ENCODE measurements at places on chromosomes 16 and 17.

DNA sequence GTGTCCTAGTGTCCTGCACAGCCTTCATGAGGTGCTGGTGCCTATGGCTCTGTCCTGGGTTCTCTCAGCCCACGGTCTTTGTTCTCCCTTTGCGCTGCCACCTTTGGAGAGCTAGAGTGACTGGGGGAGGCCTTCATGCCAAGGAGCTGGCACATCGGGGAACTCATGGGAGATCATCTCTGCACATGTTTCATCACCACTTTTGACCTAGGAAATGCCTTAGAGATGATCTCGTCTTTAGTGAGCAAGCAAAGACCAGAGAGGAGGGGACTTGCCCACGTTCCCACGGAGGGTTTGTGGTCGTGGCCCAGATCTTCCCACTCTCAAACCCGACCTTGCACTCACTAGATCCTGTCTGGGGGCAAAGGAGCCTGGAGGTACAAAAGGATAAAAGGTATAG lies 23.5 kb downstream of the TBX4 start:
- DNase-seq, result no peak

- no peak for DNase-seq
Measured at GRCh38 chr16:51155820-51156806, 5.0 kb upstream of the SALL1 start.

GRCh38 chr17:512926-513325 lies 160.3 kb upstream of the RPH3AL start:
- DNase-seq, result no peak

GRCh38 chr16:23283571-23283970 lies 18.5 kb upstream of the SCNN1B start:
- DNase-seq, result no peak

DNA sequence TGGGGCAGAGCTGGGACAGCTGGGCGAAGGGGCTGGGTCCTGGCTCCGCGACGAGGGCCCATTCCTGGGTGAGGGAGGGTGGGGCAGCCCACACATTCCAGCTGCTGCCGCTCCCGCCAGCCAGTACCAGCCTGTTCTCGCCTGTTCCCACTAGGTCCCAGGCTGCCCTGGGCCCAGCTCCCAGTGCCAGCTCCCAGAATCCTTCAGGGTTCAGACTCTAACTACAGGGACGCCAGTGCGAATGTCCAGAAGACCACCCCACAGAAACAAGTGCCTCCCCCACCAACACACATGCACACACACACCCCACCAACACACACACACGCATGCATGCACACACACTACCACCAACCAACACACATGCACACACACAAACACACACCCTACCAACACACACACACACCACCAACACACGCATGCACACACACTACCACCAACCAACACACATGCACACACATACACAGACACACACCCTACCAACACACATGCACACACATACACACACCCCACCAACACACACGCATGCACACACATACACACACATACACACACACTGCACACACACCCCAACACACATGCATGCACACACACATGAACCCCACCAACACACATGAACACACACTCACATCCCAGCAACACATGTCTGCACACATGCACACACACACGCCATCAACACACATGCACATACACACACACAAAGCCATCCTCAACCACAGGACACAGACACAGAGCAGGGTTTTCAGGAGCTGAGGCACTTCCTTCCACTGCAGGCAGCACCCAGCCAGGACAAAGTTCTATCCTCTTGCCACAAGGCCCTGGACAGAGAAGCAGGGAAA lies 27.5 kb upstream of the KRT17 start:
- no peak for DNase-seq

All from stimulated activated CD4-positive, alpha-beta T cell treated with anti-CD3 and anti-CD28 coated beads, TNF-alpha, amount 100 ng/mL, for 1 hour (primary cell).